Left renal cortex interstitium (tissue), 4 donors: ENCODE measurements at places on chromosomes 11 and 22. TPM values are rescaled to one million over a fixed set of nuclear protein-coding genes. Genes with fewer than 3 reads are reported as not detected.

The SCARF2 gene
- polyA plus RNA-seq = 29.9 TPM

The PLEKHA7 gene
- polyA plus RNA-seq = 42.9 TPM

The NECTIN1 gene
- polyA plus RNA-seq = 36.4 TPM

The SCGB2A2 gene
- not detected for polyA plus RNA-seq

GRCh38 chr11:66728038-66728692 lies 851 bp downstream of the SPTBN2 start:
- no peak for DNase-seq

GRCh38 chr22:35467681-35468434 lies 67.9 kb downstream of the MCM5 start:
- no peak for DNase-seq

- DNase-seq = no peak
Observed at GRCh38 chr11:69711822-69712801, 8.3 kb upstream of the FGF19 start.

DNA sequence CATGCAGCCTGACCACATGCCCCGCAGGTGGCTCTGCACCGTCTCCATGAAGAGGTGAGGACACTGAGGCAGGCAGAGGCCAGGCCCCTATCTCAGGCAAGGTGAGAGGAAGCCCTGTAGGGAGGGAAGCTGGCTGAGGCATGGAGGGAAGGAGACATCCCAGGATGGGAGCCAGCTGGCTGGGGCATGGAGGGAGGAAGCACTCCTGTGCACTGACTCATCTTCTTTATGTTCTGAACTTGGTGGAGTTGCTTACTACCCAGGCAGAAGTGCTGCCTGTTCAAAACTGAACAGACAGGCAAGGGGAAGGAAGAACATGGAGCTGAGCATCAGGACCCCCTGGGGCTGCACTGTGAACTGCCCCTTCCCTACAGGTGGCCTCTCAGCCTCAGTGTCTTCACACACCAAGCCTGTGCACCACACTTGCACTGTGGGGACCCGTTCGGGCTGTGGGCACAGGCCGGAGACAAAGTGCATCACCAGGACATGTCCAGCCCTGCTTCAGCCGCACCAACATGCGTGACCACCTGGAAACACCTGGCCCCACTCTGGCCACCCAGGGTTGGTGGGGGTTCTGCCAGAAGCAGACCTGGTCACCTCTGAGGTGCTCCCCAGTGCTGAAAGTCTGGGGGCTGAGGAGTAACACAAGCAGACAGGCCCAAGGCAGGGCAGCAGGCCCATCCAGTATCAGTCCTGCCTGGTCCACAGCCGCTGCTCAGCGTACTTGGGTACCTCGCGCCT lies 55.5 kb downstream of the DGCR2 start:
- no peak for DNase-seq

DNA sequence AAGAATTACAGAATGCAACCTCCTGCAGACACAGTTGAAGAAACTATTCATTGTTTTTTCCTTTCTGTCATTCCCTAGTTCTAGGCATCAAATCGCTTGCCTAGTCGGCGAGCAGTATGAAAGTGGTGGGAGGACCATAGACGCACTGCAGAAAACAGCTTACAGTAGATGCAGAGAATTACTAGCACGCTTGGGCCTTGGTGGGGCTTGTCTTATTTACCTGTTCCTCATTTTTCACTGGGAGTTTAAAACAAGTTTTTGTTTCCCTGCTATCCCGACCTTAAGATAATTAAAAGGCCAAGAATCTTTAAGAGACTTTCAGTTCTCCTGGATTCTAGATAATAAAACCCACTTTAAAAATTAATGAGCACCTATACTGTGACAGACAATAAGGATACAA lies 713 bp upstream of the ARL14EP start:
- no peak for DNase-seq

- no peak for DNase-seq
Observed at GRCh38 chr11:10405865-10406592, 49.0 kb upstream of the AMPD3 start.

- DNase-seq = no peak
Observed at GRCh38 chr11:101872171-101872882, 42.5 kb upstream of the CEP126 start.

GRCh38 chr11:11731311-11732083 lies 109.7 kb upstream of the GALNT18 start:
- DNase-seq = no peak

GRCh38 chr11:2166091-2166851 lies 5.3 kb upstream of the INS start:
- no peak for DNase-seq

DNA sequence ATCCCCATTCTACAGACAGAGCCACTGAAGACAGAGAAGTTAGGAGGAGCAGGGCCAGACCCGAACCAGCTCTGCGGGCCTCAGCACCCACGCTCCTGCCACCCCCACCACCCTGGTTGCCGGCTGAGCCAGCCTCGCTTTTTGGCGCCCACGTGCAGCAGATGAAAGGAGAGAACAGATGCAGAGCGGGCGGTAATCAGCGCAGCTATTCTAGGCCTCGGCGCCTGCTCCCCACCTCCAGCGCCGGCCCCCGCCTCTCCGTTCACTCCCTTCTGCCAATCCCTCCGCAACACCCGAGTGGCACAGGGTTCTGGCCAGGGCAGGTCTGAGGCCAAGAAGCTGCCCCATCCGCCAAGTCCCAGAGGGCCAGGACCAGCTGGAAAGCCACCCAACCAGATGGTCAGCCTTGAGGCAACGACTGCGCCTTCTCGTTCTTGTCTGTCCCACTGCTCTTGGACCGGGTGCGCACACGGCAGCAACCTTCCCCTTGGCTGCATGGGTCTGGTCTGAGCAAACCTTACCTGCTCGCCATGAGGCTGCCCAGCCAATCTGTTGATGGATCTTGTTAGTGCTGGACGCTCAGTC lies 16.8 kb downstream of the DNAL4 start:
- DNase-seq = no peak
